ENCODE measurements at places on chromosomes 3 and 15.

GRCh38 chr3:116897382-116897781 lies 187.8 kb downstream of the TUSC7 start:
- DNase-seq: no peak

GRCh38 chr3:169591983-169592644 lies 71.4 kb downstream of the MECOM start:
- no peak for DNase-seq

- DNase-seq: no peak
Measured at GRCh38 chr3:160677459-160677881, 510 bp downstream of the ARL14 start.

DNA sequence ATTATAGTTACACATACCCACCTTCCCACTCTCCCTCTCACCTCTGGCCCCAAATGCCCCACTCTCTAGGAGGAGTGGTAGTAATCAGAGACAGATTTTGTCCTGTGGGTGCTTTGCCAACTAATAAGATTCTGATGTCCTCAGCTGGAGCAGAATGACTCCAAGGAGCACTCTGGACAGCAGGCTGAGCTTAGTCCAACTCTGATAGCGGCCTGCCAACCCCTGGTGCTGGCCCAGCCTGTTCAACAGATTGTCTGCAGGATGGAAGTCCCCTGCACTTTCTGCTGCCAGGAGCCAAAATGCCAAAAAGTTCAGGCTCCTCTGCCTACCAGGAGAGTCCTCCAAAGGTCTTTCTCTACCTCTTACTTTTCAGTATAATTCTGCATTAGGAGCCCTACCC lies 160.5 kb upstream of the UMPS start:
- no peak for DNase-seq
